ENCODE measurements at places on chromosomes 5 and 9.

GRCh38 chr9:37302277-37302676 lies 120.2 kb upstream of the GRHPR start:
- DNase-seq: peak; percentile 15

- DNase-seq: no peak
Observed at GRCh38 chr5:125484272-125484741, 737.9 kb upstream of the ZNF608 start.

DNA sequence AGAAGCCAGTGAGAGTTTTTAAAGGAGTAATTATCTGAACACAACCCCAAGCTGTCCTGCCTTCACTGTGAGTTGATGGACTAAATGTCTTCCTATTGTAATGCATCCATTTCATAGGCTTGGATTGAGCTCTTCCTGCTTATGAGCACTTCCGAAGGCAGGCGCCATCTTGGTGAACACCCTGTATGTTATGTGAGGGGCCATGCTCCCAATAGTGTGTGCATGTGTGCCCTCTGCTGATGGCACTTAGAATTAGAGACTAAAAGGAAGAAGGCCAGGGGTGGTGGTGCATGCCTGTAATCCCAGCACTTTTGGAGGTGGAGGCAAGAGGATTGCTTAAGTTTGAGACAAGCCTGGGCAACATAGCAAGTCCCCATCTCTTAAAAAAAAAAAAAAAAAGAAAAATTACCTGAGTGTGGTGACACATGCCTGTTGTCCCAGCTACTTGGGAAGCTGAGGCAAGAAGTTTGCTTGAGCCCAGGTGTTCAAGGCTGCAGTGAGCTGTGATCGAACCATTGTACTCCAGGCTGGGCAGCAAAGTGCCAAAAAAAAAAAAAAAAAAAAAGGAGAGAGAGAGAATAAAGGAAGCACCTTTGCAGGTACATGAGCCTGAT lies 65.0 kb downstream of the C9orf152 start:
- no peak for DNase-seq

- DNase-seq: no peak
Observed at GRCh38 chr9:36959681-36960574, 74.1 kb downstream of the PAX5 start.

DNA sequence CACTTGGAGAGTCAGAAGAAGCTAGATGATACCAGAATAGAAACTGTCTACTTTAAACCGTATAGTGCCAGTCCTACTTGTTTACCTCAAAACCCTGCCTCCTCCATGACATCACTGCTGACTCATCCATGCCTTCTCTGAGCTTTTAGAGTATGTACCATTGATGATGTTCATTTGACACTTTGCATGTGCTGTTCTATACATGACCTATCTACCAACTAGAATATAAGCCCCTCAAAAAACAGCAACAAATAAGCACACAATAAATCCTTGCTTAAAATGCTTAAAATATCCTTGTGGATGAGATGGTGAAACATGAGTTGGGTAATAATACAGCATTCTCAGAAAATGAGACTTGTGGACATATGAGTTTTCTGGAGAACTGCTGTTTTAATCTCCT lies 2.6 kb downstream of the CTNNAL1 start:
- peak; percentile 15 for DNase-seq

GRCh38 chr5:114097570-114097969 lies 264.3 kb upstream of the KCNN2 start:
- no peak for DNase-seq

- no peak for DNase-seq
Observed at GRCh38 chr9:90838098-90838497, 36.5 kb downstream of the SYK start.

DNA sequence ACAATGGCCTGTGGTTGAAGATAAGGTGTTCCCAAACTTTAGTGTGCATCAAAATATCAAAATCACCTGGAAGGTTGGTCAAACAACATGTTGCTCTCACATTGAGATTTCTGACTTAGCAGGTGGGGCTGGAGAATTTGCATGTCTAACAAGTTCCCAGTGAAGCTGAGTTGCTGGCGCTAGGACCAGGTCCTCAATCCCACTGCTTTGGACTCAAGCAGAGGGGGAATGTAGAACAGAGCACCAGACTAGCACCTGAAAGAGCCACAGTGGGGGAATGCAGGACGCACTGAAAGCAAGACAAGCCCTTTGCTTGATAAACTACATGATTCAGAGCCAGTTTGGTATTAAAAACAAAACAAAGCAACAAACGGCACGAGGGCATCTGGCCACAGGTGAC lies 458.1 kb downstream of the MTRR start:
- DNase-seq: no peak

- DNase-seq: no peak
Observed at GRCh38 chr5:37111426-37112382, 137.5 kb downstream of the CPLANE1 start.

GRCh38 chr9:89172398-89172797 lies 6.2 kb downstream of the SHC3 start:
- no peak for DNase-seq

GRCh38 chr5:139689631-139690063 lies 41.5 kb downstream of the CXXC5 start:
- DNase-seq: no peak

GRCh38 chr9:84357275-84357674 lies 16.7 kb upstream of the SLC28A3 start:
- no peak for DNase-seq

GRCh38 chr5:179975713-179976134 lies 68.0 kb upstream of the TBC1D9B start:
- no peak for DNase-seq

- no peak for DNase-seq
Observed at GRCh38 chr5:181133610-181134231, 2.8 kb upstream of the OR2V1 start.

GRCh38 chr5:39867923-39868322 lies 443.1 kb upstream of the DAB2 start:
- no peak for DNase-seq

DNA sequence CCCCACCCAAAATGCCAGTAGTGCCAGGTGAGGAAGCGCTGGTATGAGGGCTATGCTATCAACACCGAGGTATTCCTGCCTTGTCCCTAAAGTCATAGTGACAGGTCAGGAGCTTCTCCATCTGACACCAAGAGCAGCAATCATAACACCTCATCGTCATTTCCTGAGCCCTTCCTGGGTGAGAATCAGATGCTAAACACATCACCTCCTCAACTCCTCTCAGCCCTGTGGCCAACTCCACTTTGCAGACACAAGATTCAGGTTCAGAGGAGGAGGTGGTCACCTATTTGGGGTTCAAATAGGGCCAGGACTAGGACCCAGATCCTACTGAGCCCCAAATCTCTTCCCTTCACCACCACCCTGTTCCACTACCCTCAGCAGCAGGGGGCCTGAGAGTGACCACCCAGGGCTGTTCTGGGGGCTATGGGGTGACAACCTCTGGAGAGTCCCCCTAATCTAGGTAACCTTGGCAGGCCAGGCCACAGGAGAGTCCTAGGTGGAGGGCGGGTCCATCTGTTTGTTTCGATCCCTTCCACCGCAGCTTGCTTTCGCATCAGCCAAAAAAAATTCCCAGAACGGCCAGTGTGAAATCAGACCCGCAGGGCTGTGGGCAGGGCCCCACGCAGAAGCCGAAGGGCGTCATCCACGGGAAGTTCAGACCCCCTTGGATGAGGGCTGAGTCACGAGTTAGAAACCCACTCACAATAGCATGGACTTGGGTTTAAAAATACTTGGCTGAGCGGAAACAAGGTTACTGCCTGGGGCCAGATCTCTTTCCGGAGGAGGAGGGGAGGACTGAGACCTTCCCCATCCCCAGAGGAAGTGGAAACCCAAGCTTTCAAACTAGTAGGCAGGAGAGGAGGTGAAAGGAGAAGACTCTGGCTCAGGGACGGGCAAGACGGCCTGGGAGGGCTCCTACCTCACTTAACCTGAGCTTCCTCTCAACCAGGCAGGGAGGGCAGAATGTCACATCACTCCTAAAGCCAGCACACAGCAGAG lies 8.7 kb downstream of the STK10 start:
- no peak for DNase-seq

- no peak for DNase-seq
Observed at GRCh38 chr5:161093100-161093499, 241.1 kb upstream of the ATP10B start.

All from CD4-positive, alpha-beta T cell (primary cell).